ENCODE measurements at places on chromosomes 7 and 10.

DNA sequence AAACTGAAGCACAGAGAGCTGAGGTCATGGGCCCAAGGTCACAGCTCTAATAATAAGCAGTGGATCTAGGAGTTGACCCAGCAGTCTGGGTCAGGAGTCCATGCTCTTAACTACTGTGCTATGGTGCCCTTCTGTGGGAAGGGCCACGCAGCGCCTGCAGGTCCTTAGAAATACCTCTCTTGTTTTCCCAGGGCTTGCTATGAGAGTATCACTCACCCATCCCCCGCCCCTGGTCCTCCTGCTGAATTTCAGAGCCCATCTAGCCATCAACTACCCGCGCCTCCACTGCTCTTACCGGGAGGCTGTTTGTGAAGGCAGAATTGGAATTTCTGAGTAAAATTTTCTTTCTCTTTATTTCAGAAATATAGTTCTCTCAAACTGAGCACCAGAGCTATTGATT, 27.3 kb upstream of the CRHR2 start:
- no peak for DNase-seq

- DNase-seq: no peak
Observed at GRCh38 chr10:110789604-110790433, 81.9 kb upstream of the PDCD4 start.

- DNase-seq: no peak
Observed at GRCh38 chr10:122362621-122363020, 11.9 kb upstream of the PLEKHA1 start.

DNA sequence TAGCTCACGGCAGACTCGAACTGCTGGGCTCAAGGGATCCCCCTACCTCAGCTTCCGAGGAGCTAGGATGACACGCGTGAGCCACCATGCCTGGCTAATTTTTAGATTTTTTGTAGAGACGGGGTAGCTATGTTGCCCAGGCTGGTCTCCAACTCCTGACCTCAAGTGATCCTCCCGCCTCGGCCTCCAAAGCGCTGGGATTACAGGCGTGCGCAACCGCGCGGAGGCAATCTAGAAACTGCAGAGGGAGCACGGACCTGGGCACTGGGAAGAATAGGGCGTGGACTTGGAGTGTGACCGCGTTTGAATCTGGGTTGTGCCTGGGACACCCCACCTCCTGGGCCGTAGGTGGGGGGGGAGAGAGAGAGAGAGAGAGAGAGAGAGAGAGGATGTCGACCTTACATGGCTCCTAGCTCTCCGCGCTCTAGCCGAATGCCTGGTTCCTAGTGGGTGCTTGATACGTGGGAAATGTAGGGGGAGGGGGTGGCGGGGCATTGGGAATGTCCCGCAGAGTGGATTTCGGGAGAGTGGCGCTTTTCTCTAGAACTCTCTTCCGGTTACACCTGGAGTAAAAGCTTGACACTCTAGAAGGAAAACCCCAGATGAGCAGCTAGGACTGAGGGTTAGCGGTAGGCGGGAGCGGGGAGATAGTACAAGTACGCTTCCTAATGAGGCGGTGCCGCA, 1.2 kb upstream of the MAP3K8 start:
- no peak for DNase-seq

DNA sequence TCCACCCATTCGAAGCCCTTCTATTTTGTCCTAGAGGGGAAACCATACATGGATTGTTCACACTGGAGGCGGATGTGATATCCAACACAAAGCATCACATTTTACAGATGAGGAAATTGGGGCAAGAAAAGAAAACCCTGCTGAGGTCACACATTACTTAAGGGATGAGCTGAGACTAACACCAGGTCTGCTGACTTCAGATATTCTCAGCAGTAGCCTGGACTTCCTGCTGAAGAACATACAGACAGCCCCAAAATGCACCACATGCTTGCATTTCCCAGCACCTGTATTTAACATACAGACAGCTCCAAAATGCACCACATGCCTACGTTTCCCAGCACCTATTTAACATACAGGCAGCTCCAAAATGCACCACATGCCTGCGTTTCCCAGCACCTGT, 11.2 kb downstream of the GIMAP5 start:
- DNase-seq: no peak

DNA sequence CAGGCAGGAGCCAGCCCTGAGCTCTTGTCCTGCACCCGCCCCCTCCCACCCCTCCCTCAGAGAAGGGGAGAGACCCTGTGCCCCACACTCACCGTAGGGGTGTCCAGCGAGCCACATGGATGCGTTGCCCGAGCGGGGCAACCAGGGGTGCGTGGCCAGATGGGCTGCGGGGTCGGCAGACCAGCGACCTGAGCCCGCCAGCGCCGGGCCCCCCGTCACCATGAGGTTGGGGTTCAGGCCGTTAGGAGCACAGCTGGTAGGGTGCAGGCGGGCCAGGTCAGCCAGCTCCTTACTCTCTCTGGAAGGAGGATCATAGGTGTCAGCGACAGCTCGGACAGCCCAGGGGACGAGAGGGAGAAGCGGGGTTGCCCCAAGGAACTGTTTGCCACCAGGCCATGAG, 46.4 kb downstream of the TNRC18 start:
- DNase-seq: no peak

- DNase-seq: no peak
Observed at GRCh38 chr7:2572101-2572842, 13.5 kb downstream of the IQCE start.

GRCh38 chr10:123496996-123497660, 169.0 kb upstream of the GPR26 start:
- no peak for DNase-seq

- DNase-seq: no peak
Observed at GRCh38 chr10:92146107-92146506, 144.8 kb downstream of the CPEB3 start.

- DNase-seq: no peak
Observed at GRCh38 chr10:49367600-49367999, 28.3 kb downstream of the DRGX start.

DNA sequence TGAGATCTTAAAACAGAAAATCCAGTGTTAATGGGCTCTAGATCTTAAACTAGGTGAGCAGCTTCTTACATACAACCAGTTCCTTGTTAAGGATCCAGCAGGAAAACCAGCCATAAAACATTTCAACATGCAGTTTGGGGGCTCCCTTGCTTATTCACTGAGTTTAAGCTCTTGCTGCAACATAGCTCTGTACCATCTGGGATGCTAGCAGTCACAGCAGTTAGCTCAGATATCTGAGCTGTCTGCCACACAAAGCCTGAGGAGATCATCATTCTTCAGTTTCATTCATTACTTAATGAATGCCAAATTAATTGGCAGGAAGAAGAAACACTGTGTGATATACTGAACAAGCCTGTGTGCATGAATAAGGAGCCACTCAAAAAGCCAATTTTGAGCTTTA, 62.8 kb downstream of the PODXL start:
- DNase-seq: no peak

DNA sequence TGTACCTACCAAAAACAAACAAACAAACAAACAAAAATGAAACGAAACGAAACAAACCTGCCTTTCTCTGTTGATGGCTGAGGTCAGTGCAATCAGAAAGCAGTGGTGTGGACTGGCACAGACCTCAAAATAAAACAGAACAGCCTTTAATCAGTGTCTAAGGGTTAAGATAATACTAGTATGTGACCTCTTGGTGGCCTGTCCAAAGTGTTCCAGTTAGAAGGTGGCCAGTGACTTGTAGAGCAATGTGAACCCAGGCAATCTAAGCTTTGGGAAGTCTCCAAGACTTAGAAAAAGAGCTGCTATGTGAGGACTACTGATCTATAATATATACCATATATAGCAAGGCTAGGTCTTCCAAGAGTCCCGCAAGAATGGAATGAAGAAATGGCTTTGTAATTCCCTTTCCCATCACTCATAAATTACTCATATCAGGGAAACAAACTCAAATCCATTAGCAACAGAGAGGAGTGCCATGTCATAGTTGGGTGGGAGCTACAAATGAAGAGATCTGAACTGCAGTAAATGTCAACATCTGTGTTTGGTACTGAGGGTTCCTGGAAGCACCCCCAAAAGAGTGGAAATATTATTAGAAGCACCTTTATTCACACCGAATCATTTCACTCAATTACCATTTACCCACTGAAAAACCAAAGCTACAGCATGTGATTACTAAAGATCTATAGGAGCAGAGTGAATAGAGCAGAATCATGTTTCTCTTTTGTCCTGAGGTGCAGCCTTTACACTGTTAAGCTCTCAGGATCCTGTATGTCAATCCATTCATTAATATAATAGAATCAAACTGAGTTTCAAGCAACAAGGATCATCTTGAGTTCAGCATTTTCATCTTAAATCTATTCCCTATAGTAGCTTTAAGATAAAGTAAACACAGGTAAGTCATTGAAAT, 28.0 kb downstream of the ABLIM1 start:
- DNase-seq: no peak

GRCh38 chr7:131890176-131890575, 333.7 kb upstream of the PODXL start:
- DNase-seq: no peak

DNA sequence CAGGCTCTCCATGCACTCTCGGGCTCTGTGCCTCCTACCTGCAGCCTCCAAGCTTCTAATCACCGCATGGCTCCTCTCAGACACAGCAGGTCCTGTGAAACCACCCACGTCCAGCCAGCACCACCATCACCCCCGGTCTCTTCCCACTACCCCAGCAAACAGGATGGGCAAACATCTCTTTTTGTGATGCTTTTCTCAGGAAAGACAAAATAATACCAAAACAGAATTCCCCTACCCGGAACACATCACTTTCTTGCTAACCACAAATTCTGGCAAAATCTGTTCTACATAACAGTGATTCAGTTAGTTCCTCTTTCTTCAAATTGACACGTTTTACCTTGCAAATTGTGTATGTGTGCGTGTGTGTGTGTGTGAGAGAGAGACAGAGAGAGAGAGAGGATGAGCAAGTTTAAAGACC, 6.5 kb downstream of the SNX8 start:
- peak; percentile 71 for DNase-seq

DNA sequence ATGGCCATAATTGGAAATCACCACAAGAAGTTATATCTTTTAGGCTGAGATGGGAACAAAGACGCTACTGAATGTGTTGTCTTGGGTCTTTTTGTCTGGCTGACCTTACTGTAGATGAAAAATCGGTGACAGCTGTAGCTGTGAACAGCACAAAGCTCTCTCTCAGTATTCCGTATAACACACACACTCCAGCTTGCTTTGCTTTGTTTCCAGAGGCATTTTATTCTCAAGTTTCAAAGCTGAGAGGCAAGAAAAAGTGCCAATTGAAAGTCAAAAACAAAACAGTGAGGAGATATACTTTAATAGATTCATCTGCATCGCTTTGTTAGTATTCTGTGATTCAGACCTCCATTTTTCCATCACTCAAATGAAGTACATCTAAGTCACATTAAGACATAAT, 39.6 kb upstream of the CABCOCO1 start:
- no peak for DNase-seq

GRCh38 chr10:79933961-79934360, 14.9 kb downstream of the SFTPD start:
- DNase-seq: no peak

DNA sequence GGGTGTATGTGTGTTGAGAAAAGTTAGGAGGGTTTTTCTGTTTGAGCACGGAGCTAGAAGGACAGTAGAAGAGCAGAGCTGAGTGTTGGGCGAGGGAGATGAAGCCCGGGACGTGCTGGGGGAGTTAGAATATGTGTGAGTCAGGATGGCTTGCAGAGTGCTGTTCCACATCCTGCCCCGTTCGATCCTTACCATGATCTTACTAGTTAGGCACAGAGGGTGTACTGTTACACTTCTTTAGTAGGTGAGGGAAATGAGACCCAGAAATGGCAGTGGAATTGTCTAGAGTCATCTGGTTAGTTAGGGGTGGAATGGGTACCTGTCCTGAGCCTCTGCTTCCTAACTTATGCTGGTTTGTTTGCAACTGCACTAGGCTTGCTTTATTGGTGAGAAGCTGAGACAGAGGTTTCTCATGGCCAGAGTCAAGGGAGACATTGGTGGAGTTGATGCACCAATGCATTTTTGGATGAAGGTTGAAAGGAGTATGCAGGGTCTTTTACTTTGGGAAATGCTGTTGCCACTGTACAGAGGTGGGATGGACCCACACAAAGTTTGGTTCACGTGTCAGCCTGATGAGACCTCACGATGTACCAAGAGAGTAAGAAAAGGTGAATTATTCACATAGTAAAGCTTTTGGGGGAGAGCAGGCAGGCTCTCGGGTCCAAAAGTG, 42.4 kb downstream of the CCNY start:
- DNase-seq: no peak

GRCh38 chr10:7972367-7972766, 82.1 kb upstream of the GATA3 start:
- DNase-seq: no peak

GRCh38 chr10:122404576-122404975, 30.1 kb downstream of the PLEKHA1 start:
- DNase-seq: no peak

DNA sequence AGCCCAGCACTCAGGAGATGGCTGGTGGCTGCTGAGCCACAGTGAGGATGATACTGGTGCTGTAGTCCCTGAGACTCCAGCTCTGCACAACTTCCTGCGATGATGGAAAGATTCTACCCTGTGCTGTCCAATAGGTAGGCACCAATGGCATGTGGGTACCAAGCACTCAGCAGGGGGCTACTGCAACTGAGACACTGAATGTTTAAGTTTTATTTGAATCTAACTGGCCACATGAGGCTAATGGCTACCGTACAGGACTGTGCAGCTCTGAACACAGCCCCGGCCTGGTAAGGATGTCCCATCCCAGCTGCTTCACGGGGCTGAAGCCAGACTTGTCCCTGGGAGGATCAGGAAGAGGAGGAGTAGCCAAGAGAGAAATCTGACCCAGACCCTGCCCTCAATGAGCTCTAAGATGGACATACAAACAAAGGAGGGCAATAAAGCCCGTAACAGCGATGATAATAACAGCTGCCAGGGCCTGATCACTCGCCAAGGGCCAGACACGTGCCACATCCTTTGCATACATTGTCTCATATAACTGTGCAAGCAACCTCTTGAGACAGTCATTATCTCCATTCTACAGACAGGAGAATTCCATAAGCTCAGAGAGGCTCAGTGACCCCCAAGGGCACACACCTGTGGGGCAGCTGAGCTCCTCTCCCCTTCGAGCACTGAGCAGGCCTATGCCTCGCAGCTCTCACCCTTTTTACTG, 3.8 kb downstream of the GPRIN2 start:
- no peak for DNase-seq

- DNase-seq: no peak
Observed at GRCh38 chr7:69598487-69599285, 411 bp downstream of the AUTS2 start.
